Retina (tissue), 1 donor: ENCODE measurements at places on chromosomes 12 and 14.

GRCh38 chr12:117889098-117889497 lies 79.7 kb downstream of the KSR2 start:
- DNase-seq, result no peak

- no peak for DNase-seq
Measured at GRCh38 chr12:54662026-54662425, 13.9 kb upstream of the DCD start.

- no peak for DNase-seq
Measured at GRCh38 chr14:44291366-44291915, 215.6 kb downstream of the FSCB start.

DNA sequence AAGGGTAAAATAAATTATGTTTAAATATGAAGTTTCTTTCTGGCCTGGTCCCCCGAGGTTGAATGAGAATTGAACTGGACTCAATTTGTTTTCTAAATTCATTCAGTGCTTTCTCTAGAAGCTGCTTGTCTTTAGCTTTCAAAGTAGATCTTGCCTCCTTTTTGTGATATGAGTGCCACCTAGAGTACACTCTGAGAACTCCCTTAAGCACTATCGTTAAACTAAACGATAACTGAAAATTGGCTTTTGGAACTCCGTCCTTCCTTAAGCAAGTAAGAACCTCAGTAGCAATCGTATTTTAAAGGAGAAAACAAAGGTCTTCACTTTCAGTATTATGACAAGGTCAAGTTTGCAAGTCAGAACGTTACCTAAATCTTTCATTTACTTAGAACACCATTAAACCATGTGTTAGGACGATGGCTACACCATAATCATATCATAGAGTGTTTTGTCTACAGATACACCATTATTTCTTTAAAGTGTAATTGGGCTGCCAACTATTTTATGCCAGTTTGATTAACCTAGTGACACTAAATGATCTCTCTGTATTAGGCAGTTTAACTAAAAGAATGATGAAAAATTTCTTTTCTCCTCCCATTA lies 364.8 kb downstream of the SNAPC1 start:
- DNase-seq, result peak; percentile 61

DNA sequence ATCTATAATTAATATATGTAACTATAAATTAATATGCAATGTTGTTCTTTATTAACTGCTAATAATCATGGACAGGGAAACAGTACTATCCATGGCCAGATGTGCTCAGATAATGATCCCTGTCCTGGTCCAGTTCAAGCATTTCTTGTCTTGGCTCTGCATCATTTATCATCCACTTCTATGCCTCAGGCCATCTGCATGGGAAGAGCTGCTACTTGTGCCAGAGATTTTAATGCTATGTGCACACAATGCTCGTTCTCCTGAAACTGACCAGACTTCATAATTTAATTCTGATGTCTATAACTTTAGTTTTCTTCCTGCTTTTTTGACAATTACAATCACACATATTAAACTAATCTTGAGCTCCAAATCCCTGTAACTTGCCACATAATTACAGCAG lies 11.2 kb upstream of the TMX1 start:
- DNase-seq, result no peak
